ENCODE measurements at places on chromosomes 1 and 21.
A peak's percentile ranks its signal among the peaks of the same experiment; 100 is the strongest.

GRCh38 chr1:243483071-243483771, 227.4 kb downstream of the SDCCAG8 start:
- no peak for DNase-seq

- DNase-seq: no peak
These were observed 120.0 kb downstream of the TGFBR3 start for GRCh38 chr1:91765880-91766443.

DNA sequence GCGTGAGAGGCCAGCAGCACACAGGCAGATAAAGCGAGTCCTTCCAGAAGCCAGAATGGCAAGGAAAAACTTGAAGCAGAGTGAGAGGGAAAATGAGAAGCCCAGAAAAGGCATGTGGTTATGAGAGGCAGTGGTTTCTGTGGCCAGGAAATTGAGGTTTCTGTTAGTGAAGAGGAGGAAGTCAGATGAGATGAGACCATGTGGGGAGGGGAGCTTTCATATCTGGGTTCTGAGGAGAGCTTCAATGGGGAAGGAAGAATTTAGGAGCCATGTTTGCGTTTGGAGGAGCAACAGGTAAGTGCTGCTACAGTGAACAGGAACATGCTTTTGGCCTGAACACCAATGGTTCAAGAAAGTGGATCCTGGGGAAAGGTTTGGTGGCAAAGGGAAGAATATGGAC, 6.1 kb upstream of the CD1A start:
- DNase-seq: no peak

GRCh38 chr1:212470059-212470458, 37.3 kb downstream of the NENF start:
- peak; percentile 95 for DNase-seq

DNA sequence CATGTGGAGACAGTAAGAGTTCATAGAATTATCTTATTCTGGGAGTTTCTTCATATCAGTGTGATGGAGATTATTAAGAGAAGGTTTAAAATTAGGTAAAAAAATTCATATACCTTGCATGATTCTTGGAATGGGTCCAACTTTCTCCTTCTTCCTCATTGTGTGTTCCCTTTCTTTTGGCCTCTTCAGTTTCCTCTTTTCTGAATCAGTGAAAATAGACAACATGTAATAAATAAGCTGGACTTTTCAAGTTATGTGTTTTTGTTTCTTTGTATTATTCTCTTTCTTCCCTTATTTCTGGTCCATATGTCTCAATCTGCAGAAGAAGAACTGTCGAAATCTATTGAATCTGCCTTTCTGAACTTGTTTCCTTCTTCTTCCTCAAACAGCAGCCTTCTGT, 30.5 kb downstream of the C4BPA start:
- no peak for DNase-seq

GRCh38 chr1:211329764-211330201, 3.1 kb downstream of the TRAF5 start:
- DNase-seq: no peak

- DNase-seq: no peak
These were observed 324.7 kb upstream of the USP24 start for GRCh38 chr1:55539652-55540512.

GRCh38 chr1:208475449-208475848, 231.3 kb upstream of the PLXNA2 start:
- peak; percentile 43 for DNase-seq

DNA sequence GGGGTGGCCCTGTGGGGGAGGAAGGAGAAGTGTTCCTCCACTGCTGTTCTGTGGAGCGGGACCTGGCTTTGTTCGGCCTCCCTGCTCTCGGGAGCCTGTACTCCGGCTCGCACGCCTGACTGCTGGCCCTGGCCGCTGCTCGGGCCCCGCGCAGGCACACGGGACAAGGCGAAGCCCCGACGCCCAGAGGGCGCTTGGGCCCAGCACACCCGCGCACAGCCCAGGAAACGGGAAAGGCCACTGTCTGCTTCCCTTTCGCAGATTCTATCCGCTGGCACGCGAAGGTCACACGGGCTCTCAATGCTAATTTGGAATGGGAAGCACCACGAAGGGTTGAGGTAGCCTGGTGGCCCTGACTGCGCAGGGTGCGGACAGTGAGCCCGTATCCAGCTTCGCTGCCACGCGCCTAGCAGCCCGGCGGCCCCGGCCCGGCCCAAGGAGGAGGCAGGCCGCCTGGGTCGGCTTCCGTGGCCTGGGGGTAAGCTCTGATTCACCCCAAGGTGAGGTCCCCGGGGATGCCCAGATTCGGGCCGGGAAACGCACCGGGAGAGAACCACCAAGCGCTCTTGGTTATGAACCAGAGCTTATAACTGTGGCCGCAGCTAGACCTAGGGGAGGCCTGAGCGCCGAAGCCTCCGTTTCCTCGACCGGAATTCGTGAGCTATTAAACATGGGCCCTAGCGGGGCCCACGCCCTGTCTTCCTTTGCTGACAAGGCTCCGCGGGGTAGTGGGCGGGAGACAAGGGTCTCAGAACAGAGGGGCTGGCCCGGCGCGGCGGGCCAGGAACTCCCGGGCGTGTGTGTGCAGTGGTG, 19.7 kb upstream of the TBX15 start:
- no peak for DNase-seq

DNA sequence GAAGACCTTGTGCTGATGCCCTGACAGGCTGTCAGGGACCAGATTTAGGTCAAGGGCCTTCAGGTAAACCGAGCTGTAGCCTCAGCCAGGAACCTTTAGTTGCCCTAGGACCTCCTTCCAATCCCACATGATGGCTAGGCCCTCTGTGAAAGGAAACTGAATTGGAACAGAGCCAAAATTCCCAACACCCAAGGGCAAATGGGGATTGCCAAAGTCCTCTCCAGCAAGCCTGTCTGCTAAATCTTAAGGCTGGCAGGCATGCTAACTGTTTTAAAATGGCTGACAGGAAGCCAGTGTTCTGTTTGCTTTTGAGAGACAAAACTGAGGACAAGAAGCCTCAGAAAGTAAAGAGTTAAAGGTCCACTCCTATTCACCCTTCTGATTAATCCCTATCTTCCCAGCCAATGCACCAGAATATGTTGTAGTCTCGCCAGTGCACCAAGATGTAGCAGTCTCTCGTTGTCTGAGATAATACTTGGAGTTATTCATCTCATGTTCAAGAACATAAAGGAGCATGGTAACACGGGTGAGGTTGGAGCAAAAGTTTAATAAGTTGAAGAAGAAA, 35.1 kb downstream of the MSTO1 start:
- no peak for DNase-seq

DNA sequence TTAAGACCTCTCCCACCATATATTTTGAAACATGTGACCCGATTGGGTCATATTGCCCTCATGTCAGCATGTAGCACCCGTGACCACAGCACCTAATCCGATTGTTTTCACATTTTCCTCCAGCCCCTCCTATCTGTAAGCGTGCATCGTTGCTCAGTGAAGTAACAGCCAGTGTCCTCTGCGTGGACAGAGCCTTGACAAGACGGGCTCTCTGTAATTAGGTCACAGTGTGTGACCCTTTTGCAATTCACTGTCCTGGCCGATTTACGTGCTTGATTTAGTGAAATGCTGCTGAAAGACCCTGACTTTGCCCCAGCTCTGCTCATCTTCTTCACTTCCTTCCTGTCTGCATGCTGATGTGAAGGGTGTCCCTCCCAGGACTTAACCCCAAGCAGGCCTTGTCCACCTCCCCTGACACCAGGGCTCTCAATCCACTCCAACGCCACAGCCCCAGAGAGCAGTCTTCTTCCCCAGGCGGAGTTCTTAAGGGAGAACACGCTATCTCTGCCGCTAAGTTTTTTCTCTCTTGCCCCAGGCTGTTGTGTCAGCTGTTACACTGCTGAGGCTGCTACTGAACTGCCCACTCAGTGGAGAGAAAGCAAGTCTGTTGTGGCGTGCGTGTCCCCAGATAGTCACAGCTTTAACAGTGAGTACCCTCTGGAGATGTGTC, 19.4 kb downstream of the URB2 start:
- no peak for DNase-seq

DNA sequence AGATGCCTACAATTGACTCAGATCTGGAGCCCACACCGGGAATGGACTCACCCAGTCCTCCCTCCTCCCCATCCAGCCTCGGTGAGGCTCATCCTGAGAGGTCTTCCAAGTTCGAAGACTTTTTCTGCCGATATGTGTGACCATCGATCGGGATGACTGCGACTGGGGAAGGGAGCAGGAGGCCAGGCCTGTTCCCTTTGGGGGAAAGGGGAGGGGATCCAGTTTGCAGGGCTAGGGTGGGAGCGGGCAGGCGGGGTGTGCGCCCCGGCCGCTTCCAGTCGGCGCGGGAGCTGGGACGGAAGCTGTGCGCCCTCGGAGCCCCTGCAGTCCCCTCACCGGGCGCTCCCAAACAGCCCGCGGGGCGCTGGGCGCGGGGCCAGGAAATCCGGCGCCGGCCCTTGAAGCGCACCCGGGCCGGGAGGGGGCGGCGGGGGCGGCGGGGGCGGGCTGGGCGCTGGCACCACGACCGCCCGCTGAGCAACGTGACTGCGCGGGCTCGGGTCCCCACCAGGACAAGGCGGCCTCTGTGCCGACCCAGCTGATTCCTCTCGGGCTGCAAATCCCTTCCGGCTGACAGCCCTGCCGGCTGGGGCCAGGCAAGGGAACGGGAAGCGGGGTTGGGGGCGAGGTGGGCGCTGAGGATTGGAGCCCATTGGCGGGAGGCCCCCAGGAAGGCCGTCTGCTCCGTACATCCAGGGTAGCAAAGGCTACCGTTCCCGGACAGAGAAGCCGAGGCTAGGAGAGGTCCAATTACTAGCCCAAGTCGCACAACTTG, 103.9 kb downstream of the EBNA1BP2 start:
- no peak for DNase-seq

GRCh38 chr1:235552146-235552716, 48.0 kb upstream of the B3GALNT2 start:
- DNase-seq: no peak

- DNase-seq: peak; percentile 75
These were observed 44.6 kb downstream of the MIGA1 start for GRCh38 chr1:77824079-77824478.

DNA sequence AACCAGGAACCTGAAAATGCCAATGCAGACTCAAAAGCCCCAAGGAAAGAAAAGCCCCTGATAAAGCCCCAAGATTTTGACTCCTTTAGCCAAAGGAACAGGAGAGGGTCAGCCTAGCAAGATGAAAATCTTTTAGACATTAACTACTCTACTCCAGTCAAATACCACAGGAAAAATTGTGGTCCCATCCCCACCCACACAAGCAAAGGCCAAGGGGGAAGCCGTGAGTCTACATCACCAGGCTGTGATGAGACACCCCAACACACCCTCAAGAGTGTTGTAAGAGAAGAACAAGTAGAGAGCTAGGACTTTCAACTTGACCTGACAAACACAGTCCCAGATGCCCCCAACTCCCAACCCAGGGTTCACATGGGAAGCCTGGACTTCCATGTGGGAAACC, 192.8 kb upstream of the NR5A2 start:
- no peak for DNase-seq

GRCh38 chr1:154186177-154186576, 5.7 kb downstream of the TPM3 start:
- DNase-seq: peak; percentile 53

DNA sequence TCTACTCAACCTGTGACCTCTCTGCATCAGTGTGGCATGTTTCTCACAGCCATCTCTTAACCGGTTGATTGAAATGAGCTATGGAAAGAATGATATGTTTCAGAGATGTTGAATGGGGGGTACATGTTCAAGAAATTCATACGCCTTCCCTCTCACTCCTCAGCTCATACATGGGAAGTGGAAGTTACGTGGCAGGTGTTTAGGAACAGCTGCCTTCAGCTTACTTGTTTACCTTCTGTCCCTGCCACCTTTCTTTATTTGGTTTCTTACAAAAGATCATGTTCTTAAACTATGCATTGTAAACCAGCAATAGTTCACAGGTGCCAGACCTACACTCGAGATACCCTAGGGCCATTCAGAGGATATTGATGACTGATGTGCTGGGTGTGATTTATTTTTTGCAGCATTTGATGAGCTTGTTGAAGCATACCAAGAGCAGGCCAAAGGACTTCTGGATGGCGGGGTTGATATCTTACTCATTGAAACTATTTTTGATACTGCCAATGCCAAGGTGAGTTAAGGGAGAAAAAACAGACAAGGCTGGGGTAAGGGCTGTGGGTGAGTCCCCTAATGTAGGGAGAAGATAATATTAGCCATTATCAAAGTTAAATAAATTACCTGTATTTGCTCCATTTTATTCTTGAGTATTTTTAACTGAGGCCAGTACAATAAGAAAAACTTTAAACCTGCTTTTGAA, 17.4 kb downstream of the MTR start:
- no peak for DNase-seq

GRCh38 chr1:67044631-67045270, 9.2 kb downstream of the SLC35D1 start:
- DNase-seq: peak; percentile 18

GRCh38 chr1:46301808-46302640, 1.4 kb downstream of the LRRC41 start:
- DNase-seq: peak; percentile 59

DNA sequence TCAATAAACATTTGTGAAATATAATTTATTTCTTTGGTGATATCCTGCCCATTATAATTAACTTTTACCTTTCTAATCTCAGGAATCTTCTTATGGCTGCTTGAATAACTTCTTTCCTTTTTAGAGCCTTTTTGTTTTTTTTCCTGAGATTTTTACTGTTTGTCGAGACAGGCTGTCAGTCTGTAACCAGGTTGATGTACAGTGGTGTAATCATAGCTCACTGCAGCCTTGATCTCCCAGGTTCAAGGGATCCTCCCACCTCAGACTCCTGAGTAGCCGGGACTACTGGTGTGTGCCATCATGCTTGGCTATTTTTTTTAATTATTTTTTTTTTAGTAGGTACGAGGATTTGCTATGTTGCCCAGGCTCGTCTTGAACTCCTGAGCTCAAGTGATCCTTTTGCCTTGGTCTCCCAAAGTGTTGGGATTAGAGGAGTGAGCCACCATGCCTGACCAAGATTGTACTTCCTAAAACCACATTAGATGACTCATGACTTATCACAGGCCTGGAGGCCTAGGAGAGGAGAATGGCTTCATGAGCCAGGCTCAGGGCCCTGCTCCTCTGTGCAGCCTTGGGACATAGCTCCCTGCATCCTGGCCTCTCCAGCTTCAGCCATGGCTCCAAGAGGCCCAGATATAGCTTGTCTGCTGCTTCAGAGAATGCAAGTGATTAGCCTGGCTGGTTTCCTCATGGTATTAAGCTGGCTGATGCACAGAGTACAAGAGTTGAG, 48.6 kb downstream of the CTH start:
- DNase-seq: peak; percentile 81

DNA sequence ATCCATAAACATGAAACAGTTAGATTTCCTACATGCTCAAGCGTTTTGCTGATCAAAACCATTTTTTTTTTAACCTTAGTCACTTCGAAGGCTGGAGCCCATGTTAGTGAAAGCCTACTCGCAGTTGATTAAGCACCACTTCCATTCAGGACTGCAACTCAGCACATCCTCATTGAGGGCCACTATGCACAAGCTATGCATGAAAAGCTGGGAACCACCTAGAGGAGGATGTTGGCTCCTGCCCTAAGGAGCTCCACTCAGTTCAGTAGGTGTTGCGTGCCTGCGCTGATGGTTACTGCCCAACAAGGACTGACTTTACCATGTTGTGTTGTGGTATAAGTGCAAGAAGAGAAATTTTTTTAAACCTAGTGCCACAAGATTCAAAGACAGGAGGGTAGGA, 181.4 kb upstream of the L1TD1 start:
- no peak for DNase-seq

GRCh38 chr1:219372916-219373615, 199.4 kb downstream of the LYPLAL1 start:
- DNase-seq: no peak

- DNase-seq: peak; percentile 71
These were observed 826.4 kb downstream of the PLA2G4A start for GRCh38 chr1:187655104-187655503.

GRCh38 chr1:40620150-40620549, 45.3 kb downstream of the RIMS3 start:
- no peak for DNase-seq

GRCh38 chr1:90591970-90592356, 125.1 kb downstream of the BARHL2 start:
- DNase-seq: no peak

Measured in ELR (cell line).